ENCODE measurements at places on chromosomes 13 and 19. TPM values are rescaled to one million over a fixed set of nuclear protein-coding genes. Genes with fewer than 3 reads are reported as not detected.

Gene ZNF296
- not detected for total RNA-seq

Gene ZNF417
- 39.3 TPM for total RNA-seq

Gene MTUS2
- 3.6 TPM for total RNA-seq

Gene ATP4A
- total RNA-seq: not detected

Gene PTH2
- not detected for total RNA-seq

Gene FGF21
- total RNA-seq: not detected

Gene POU4F1
- total RNA-seq: under 0.01 TPM

Gene LIM2
- total RNA-seq: not detected

Gene TSSK6
- total RNA-seq: 1.2 TPM

Gene CPAMD8
- 7.8 TPM for total RNA-seq

Gene ACER1
- not detected for total RNA-seq

Gene MYH14
- 0.94 TPM for total RNA-seq

Gene CGB5
- total RNA-seq: not detected

Gene SLC25A41
- total RNA-seq: 1.6 TPM

Gene PSG5
- not detected for total RNA-seq

Gene JAK3
- total RNA-seq: 1.1 TPM

Gene NALCN
- total RNA-seq: 28.5 TPM

Gene NHLRC3
- total RNA-seq: 51.8 TPM

Gene ZNF221
- total RNA-seq: 24.6 TPM

Gene SIGLEC7
- 0.16 TPM for total RNA-seq

Gene FAM124A
- total RNA-seq: 13.7 TPM

Gene ZSCAN4
- total RNA-seq: not detected

Gene TIMM44
- total RNA-seq: 20.9 TPM

Gene GGACT
- 1.4 TPM for total RNA-seq

Gene TSHZ3
- 18.6 TPM for total RNA-seq

Gene IGSF23
- not detected for total RNA-seq

Gene PLIN5
- total RNA-seq: 2.0 TPM

Gene RNF113B
- total RNA-seq: not detected

Gene KLK13
- total RNA-seq: not detected

Gene SH2D3A
- not detected for total RNA-seq

Gene SMAD9
- 20.1 TPM for total RNA-seq

Gene CYP4F3
- 0.16 TPM for total RNA-seq

Gene TNFRSF19
- total RNA-seq: 18.6 TPM

Gene OR10H1
- not detected for total RNA-seq

Gene CEACAM8
- total RNA-seq: not detected

Gene ADGRE3
- not detected for total RNA-seq

Gene NLRP7
- total RNA-seq: not detected

Gene GRIN3B
- total RNA-seq: not detected

Gene PRSS57
- total RNA-seq: not detected

Gene FCER2
- not detected for total RNA-seq

Gene C13orf42
- not detected for total RNA-seq

Gene ZNF582
- 4.8 TPM for total RNA-seq

Gene SMIM24
- total RNA-seq: not detected

Gene C19orf73
- 0.47 TPM for total RNA-seq

Gene ING1
- total RNA-seq: 19.0 TPM

Gene ZNF888
- 5.5 TPM for total RNA-seq

Gene ZFP82
- 45.5 TPM for total RNA-seq

Gene RGCC
- 25.7 TPM for total RNA-seq

Gene KLK14
- total RNA-seq: not detected

Gene LMO7
- total RNA-seq: 132 TPM

Gene SULT2A1
- not detected for total RNA-seq

Gene IRF2BP1
- 32.1 TPM for total RNA-seq

Gene ATXN8OS
- total RNA-seq: 2.2 TPM

Gene FSD1
- total RNA-seq: 28.4 TPM

Gene PROSER3
- 1.9 TPM for total RNA-seq

Gene CERS4
- 50.7 TPM for total RNA-seq

Gene OR1I1
- not detected for total RNA-seq

Gene ZNF471
- total RNA-seq: 18.4 TPM

Gene HTR2A
- 9.2 TPM for total RNA-seq

Gene MEX3D
- 58.5 TPM for total RNA-seq
